ENCODE measurements at places on chromosomes 3 and 15. TPM values are rescaled to one million over a fixed set of nuclear protein-coding genes. Genes with fewer than 3 reads are reported as not detected.

GRCh38 chr3:42819351-42819965 is 10.2 kb downstream of the ACKR2 start:
- H3K4me3 ChIP-seq = no peak overlapping the region
- DNase-seq = peak; percentile 40
- no peak overlapping the region for H3K27ac ChIP-seq
- H3K27me3 ChIP-seq = no peaks in the 10 kb centered on the region
- peaks cover 14% of the 10 kb centered on the region for H3K4me1 ChIP-seq
- H3K36me3 ChIP-seq = no peaks in the 10 kb centered on the region

DNA sequence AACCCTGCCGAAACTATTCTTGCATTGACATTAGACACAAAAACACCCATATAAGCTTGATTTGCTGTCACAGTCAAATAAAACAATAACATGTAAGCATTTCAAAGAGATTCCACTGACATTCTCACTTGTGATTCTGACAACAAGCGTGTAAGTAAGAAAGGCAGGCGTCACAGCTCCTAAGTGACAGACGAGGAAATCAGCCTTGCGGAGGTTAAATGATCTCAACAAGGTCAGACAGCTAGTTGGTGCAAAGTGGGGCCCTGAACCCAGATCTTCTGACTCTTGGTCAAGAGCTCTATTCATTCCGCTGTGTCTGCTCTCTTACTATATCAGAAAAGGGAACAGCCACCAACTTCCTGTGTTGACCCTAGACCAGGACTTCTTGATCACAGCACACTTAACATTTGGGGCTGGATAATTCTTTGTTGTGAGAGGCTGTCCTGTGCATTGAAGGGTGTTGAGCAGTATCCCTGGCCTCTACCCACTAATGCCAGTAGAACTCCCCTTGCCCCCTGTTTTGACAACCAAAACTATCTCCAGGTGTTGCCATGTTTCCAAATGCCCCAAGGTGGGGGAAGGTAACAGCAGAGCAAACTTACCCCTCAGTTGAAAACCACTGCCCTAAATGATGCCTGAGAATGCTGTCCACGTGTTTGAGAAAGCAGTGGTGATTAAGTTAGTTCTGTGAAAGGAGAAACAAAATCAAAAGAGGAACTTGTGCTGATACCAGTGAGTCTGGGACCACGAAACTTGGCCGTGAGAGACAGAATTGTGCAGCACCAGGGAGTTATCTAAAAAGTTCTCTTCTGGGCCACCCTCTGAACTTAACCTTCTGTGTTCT is 86.1 kb downstream of the LIPC start:
- H3K27ac ChIP-seq = no peak overlapping the region
- no peak overlapping the region for H3K4me3 ChIP-seq
- DNase-seq = no peak
- no peaks in the 10 kb centered on the region for H3K27me3 ChIP-seq

DNA sequence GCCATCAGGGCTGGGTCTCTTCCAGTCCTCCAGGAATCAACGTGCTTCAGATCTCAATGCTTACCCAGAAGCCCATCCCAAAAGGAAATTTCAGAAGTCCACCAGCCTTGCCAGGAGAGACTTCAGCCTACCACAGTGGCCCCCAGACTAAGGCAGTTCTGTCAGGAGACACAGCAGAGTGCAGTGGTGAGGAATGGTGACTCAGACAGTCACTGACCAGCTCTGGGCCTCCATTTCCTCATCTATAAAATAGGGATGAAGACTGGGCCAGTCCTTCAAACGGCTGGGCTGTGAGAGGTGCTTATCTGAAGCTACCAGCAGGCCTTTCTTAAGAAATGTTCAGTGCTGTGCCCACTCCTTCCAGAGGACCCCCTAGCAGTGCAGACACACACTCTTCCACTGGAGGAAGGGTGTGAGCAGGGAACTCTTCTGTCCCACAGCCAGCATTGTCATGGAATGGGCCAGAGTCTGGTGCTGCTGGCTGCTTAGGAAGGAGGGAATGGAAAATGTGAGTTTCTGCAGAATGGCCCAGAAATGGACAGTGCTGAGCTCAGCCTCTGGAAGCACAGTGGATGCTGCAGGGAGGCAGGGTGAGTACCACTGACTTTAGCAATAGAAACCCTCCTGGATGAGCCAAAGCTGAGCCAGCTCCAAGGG is 41.6 kb upstream of the DUSP7 start:
- peaks cover 39% of the 10 kb centered on the region for H3K36me3 ChIP-seq
- no peak overlapping the region for H3K27ac ChIP-seq
- no peak for DNase-seq
- H3K27me3 ChIP-seq = no peaks in the 10 kb centered on the region

DNA sequence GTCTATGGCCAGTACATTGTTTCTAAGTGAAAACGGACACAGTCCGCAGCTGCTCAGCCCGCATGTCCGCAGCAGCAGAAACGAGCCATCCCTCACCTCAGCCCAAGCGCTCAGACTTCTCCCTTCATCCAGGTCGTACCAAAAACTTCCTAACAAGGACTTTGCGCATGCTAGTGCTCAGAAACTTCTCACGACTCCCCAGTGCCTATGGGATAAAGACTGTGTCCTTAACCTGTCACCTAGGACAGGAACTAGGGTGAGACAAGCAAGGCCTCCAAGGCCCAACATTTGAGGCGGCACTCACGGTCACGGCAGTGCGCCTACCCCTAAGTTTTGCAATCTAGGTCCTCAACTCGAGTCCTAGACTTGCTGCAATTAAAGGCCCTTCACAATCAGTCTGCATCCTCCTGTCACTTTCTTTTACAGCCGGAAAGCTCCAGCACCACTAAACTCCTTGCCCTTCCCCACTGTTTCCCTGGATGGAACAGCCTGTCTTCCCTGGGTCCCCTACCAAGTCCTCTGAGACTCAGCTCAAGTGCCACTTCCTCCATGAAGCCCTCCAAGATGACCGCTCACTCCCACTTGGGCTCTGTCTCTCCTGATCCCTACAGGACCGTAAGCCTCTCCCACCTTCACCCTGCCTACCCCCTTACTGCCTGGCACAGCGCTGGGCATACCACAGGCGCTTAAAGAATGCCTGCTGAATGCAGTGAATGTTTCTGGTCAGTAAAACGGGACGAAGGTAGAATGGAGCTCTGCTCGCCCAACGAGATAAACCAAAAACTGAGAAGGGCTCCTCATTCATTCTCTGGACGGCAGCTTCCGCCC is 1.2 kb downstream of the CLN6 start:
- peak overlapping the region; percentile 93 for H3K4me3 ChIP-seq
- H3K27ac ChIP-seq = peak overlapping the region; percentile 75
- H3K36me3 ChIP-seq = peaks cover 12% of the 10 kb centered on the region
- DNase-seq = no peak

- H3K36me3 ChIP-seq = peaks cover 38% of the 10 kb centered on the region
- H3K4me1 ChIP-seq = no peaks in the 10 kb centered on the region
- H3K27me3 ChIP-seq = no peaks in the 10 kb centered on the region
These were observed 27.2 kb downstream of the SNX1 start for GRCh38 chr15:64122936-64123351.

DNA sequence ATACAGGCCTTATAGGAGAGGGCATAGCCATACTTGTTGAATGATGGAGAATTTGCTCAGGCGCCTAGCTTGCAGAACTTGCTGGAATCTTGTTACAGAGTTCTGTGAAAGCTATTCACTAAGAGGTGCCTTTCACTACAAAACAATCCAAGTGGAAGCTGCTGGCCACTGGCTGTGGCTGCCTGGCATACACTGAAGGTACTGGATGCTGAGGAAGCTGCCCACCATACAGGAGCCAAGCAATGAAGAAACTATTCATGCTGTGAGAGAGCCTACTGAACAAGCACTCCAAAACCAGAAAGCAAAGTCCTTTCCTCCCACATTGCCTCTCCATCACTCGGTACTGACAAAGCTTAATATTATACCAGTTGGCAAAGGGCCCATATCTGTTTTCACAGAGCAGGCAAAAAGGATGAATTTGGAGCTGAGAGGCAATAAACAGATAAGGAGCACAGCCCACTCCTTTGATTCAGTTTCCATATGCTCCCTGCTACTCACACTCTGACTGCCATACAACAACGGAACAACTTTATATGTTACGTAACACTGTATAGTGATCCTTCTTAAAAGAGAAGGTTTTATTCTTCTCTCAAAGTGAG is 192.6 kb upstream of the ALCAM start:
- no peak overlapping the region for H3K4me3 ChIP-seq
- H3K36me3 ChIP-seq = no peaks in the 10 kb centered on the region
- no peak for DNase-seq
- H3K27ac ChIP-seq = no peak overlapping the region

DNA sequence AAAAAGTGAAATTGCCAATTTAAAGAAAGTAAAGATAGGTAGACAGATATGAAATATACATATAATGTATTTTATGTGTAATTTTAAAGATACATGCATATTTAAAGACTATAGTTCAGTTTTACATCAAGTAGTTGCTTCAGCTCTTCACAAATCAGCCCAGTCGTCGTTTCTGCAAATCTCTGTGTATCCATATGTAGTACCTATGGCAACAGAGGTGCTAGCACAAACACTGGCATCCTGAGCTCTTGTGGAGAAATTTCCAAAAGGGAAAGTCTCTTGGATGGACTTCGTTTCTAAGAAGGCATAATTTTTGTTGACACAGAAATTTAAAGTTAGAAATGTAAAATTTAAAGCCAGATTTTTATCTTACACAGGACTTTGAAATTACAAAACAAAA is 1284.7 kb downstream of the ROBO1 start:
- no peak overlapping the region for H3K4me3 ChIP-seq
- peaks cover 16% of the 10 kb centered on the region for H3K4me1 ChIP-seq
- H3K36me3 ChIP-seq = peaks cover 26% of the 10 kb centered on the region
- H3K27me3 ChIP-seq = no peaks in the 10 kb centered on the region
- H3K27ac ChIP-seq = no peak overlapping the region
- DNase-seq = no peak

DNA sequence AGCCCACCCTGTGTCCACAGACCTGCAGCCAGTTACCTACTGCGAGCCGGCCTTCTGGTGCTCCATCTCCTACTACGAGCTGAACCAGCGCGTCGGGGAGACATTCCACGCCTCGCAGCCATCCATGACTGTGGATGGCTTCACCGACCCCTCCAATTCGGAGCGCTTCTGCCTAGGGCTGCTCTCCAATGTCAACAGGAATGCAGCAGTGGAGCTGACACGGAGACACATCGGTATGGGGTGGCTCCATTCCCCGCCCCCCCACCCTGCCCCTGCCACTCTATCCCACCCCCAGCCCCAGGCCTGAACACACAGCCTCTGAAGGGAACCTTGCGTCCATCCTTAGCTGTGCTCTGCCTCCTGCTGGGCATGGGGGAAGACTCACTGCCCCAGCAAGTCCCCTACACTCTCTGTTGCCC is 73.2 kb downstream of the AAGAB start:
- H3K4me3 ChIP-seq = no peak overlapping the region
- H3K27ac ChIP-seq = no peak overlapping the region
- peaks cover 16% of the 10 kb centered on the region for H3K36me3 ChIP-seq
- no peak for DNase-seq
- H3K4me1 ChIP-seq = peaks cover 8% of the 10 kb centered on the region
- H3K27me3 ChIP-seq = no peaks in the 10 kb centered on the region

- H3K36me3 ChIP-seq = peaks cover 17% of the 10 kb centered on the region
- DNase-seq = no peak
- H3K27ac ChIP-seq = no peak overlapping the region
These were observed 1.7 kb downstream of the SLMAP start for GRCh38 chr3:57757642-57758297.

DNA sequence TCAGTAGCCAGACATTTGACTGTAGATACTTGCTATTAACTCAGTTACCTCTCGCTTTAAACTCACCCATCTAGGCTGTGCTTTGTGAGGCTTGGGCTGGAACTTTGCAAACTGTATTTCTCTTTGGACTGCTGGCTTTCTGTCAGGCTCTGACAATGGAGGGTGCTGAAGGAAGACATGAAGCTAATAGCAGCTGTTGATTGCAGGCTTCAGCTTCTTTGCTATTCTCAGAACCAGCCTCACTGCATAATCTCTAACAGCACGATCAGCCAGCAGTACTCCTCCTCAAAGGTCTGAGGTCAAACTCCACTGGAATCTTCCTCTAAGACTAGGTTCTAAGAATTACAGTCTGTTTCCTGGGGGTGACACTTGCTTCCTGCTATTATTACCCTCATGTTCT is 295.6 kb downstream of the ZBBX start:
- no peaks in the 10 kb centered on the region for H3K36me3 ChIP-seq
- no peaks in the 10 kb centered on the region for H3K4me1 ChIP-seq
- no peak for DNase-seq

The CAPN7 gene
- 16.8 TPM for total RNA-seq

The CHRNA7 gene
- total RNA-seq = 5.6 TPM

GRCh38 chr3:127483005-127483641 is 107.4 kb downstream of the TPRA1 start:
- no peak overlapping the region for H3K27ac ChIP-seq
- no peaks in the 10 kb centered on the region for H3K36me3 ChIP-seq
- H3K4me3 ChIP-seq = no peak overlapping the region
- no peak for DNase-seq

- no peak overlapping the region for H3K27ac ChIP-seq
- peak overlapping the region; percentile 74 for H3K4me3 ChIP-seq
- no peak for DNase-seq
- H3K27me3 ChIP-seq = no peaks in the 10 kb centered on the region
- peaks cover 18% of the 10 kb centered on the region for H3K36me3 ChIP-seq
- no peaks in the 10 kb centered on the region for H3K4me1 ChIP-seq
These were observed 340 bp downstream of the TMEM44 start for GRCh38 chr3:194632809-194633348.

DNA sequence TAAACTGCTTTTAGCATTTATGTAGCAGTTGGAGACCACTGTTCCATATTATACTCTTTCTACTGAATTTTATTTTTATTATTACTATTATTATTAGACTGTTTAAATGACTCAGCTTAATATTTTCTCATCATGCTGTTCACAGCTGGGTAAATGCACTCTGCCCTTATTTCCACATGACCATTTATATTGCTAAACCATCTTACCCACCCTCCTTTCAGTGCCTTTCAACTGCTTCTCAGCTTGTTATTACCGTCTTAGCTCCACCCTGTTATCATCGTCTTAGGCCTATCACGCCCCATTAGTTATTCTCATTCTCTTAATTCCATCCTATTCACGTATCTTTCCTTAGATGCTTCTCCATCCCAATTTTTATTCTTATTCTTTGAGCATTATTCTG is 212.6 kb downstream of the GAP43 start:
- no peaks in the 10 kb centered on the region for H3K36me3 ChIP-seq
- no peaks in the 10 kb centered on the region for H3K27me3 ChIP-seq
- H3K4me3 ChIP-seq = no peak overlapping the region
- H3K27ac ChIP-seq = no peak overlapping the region
- H3K4me1 ChIP-seq = peaks cover 24% of the 10 kb centered on the region

The FAM81A gene
- total RNA-seq = 2.4 TPM

- H3K4me3 ChIP-seq = no peak overlapping the region
- H3K4me1 ChIP-seq = peaks cover 12% of the 10 kb centered on the region
- H3K36me3 ChIP-seq = peaks cover 2% of the 10 kb centered on the region
- no peak overlapping the region for H3K27ac ChIP-seq
- DNase-seq = peak; percentile 45
These were observed 30.2 kb downstream of the KCNAB1 start for GRCh38 chr3:156150434-156151066.

The SLC2A2 gene
- not detected for total RNA-seq

The KCNMB3 gene
- 2.3 TPM for total RNA-seq

- H3K4me3 ChIP-seq = no peak overlapping the region
- no peak overlapping the region for H3K27ac ChIP-seq
- no peaks in the 10 kb centered on the region for H3K36me3 ChIP-seq
- no peaks in the 10 kb centered on the region for H3K27me3 ChIP-seq
These were observed 141.6 kb downstream of the PLCH1 start for GRCh38 chr3:155603302-155603701.

Measured in WTC11 (cell line).